ENCODE measurements at places on chromosomes 6 and 20. TPM values are rescaled to one million over a fixed set of nuclear protein-coding genes. Genes with fewer than 3 reads are reported as not detected.

DNA sequence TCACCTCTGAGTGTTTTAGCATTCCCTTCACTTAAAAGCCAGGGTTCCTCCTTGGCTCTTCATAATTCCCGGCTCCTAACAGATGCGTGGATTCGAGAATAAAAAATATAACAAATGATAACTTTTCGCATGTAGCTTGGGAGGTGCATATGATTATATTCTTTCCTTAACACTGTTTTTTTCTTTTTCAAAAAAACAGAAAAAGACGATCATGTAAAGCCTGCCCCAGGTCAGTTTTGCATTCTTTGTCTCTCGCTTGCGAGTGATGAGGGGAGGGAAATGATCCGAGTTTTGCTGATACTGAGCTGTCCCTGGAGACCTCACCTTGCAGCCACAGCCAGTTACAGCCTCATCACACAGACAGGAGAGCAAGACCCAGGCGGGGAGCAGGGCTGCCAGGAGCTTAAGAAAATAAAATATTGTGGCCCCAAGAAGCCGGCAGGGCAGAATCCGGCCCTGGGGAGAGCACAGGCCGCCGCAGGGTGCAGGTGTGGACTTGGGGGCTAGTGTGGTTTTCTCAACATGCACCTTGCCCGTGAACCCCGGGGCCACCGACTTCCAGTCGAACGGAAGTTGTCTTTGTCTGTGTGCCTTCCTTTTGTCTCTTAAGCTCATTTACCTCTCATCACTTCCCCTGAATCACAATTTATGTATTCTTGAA lies 301.8 kb downstream of the TAF4 start:
- no peak overlapping the region for H3K27ac ChIP-seq
- H3K36me3 ChIP-seq = no peaks in the 10 kb centered on the region
- H3K4me1 ChIP-seq = no peaks in the 10 kb centered on the region

GRCh38 chr6:113671421-113671820 lies 185.7 kb upstream of the MARCKS start:
- no peaks in the 10 kb centered on the region for H3K36me3 ChIP-seq
- no peaks in the 10 kb centered on the region for H3K4me1 ChIP-seq
- no peak for DNase-seq
- H3K27me3 ChIP-seq = peaks cover 1% of the 10 kb centered on the region
- H3K4me3 ChIP-seq = no peak overlapping the region

DNA sequence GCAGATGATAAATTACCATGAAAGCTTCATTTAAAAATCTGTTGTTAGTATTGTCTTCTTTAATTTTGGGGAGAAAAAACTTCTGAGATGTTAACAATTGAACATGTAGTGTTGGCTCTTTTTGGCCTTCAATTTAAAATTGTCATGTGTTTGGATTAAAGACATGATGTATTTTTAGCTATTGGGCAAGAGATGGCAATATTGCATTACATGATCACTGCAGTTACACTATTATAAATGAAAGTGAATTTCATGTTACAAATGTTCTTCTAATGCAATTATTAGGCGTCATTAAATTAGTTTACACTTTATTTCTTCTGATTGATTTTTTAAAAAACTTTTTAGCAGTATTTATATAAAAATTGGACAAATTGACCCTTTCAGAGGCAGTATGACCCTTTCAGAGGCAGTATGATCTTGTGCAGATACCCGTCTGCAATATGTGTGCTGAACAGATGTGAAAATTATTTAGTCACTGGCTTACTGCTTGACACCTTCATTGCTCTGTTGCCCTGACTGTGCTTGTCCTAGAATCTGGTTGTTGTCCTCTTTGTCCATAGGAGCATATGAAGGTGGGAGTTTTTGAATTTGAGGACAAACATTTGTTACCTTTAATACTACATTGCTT lies 25.8 kb downstream of the CDKAL1 start:
- no peak overlapping the region for H3K27ac ChIP-seq
- no peak for DNase-seq
- H3K4me1 ChIP-seq = peaks cover 11% of the 10 kb centered on the region
- no peaks in the 10 kb centered on the region for H3K27me3 ChIP-seq

WFDC11 gene
- not detected for total RNA-seq

DNA sequence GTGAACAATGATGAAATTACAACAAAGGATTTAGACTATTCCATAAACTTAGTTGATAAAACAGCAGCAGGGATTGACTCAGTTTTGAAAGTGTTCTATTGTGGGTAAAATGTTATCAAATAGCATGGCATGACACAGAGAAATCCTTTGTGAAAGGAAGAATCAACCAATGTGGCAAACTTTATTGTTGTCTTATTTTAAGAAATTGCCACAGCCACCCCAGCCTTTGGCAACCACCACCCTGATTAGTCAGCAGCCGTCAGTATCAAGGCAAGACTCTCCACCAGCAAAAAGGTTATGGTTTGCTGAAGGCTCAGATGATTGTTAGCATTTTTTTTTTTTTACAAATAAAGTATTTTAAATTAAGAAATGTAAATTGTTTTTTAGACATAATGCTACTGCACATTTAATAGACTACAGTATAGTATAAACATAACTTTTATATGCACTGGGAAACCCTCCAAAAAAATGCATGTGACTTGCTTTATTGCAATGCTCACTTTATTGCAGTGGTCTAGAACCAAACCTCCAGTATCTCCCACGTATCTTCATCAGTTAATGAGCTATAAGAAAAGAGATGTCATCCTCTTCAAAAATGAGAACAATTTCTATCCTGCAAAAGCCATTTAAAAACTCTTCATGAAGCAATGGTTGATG lies 162.7 kb downstream of the SOBP start:
- peaks cover 20% of the 10 kb centered on the region for H3K4me1 ChIP-seq
- no peaks in the 10 kb centered on the region for H3K36me3 ChIP-seq
- DNase-seq = no peak
- H3K27ac ChIP-seq = no peak overlapping the region

CCN6 gene
- not detected for total RNA-seq

- peaks cover 9% of the 10 kb centered on the region for H3K4me1 ChIP-seq
- no peaks in the 10 kb centered on the region for H3K36me3 ChIP-seq
- peak; percentile 70 for DNase-seq
- H3K4me3 ChIP-seq = peak within 1 kb of the TSS; percentile 86
- no peaks in the 10 kb centered on the region for H3K27me3 ChIP-seq
Observed at GRCh38 chr6:131135244-131136020, at the start of gene AKAP7. AKAP7 (plus strand) TSS chr6:131135467; CDS start chr6:131135764, 297 bp downstream.

DNA sequence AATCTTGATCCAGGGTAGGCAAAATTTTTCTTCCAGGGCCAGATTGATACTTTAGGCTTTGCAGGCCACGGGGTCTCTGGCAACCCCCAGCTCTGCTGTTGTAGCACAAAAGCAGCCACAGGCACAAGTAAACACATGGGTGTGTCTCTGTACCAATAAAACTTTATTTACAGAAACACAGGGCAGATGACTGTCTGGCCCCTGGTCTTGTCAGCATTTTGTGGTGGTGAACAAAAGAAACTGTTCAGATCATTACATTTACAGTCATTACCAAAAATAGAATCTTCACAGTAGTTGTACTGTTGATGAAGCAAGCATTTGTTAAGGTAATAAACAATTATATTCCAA lies 45.0 kb upstream of the KIF25 start:
- no peak for DNase-seq
- no peaks in the 10 kb centered on the region for H3K4me1 ChIP-seq
- H3K36me3 ChIP-seq = no peaks in the 10 kb centered on the region
- H3K27me3 ChIP-seq = no peaks in the 10 kb centered on the region
- no peak overlapping the region for H3K4me3 ChIP-seq

DNA sequence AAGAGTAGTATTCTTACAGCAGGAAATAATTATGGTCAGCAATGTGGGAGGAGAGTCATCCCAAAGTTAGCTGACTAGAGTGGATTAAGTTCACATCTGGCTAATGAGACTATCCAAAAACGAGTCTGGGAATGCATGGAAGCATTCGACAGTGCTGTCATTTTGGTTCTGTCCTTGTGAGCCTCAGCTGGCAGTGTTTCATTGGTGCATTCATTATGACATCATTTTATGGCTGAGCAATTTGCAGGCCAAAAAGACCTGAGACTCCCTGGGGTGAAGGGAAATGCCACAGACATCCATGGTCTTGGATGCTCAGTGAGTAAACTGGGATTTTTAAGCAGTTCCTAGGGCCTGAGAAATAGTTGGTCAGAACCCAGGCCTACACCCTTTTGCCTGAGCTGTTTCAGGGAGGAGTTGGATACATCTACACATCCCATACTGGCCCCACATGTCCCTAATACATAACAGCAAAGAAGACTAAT lies 196.4 kb upstream of the CCN2 start:
- H3K4me3 ChIP-seq = no peak overlapping the region
- no peaks in the 10 kb centered on the region for H3K36me3 ChIP-seq
- no peak for DNase-seq
- no peaks in the 10 kb centered on the region for H3K27me3 ChIP-seq
- H3K27ac ChIP-seq = no peak overlapping the region

GRCh38 chr6:6384520-6384919 lies 64.1 kb upstream of the F13A1 start:
- H3K36me3 ChIP-seq = no peaks in the 10 kb centered on the region
- H3K27me3 ChIP-seq = no peaks in the 10 kb centered on the region
- H3K4me1 ChIP-seq = peaks cover 6% of the 10 kb centered on the region
- H3K27ac ChIP-seq = no peak overlapping the region
- DNase-seq = no peak
- H3K4me3 ChIP-seq = no peak overlapping the region

TFAP2C gene
- not detected for total RNA-seq

GRCh38 chr20:37880726-37881591 lies 22.0 kb upstream of the VSTM2L start:
- no peaks in the 10 kb centered on the region for H3K36me3 ChIP-seq
- no peak for DNase-seq
- H3K27me3 ChIP-seq = no peaks in the 10 kb centered on the region
- H3K4me3 ChIP-seq = no peak overlapping the region

DNA sequence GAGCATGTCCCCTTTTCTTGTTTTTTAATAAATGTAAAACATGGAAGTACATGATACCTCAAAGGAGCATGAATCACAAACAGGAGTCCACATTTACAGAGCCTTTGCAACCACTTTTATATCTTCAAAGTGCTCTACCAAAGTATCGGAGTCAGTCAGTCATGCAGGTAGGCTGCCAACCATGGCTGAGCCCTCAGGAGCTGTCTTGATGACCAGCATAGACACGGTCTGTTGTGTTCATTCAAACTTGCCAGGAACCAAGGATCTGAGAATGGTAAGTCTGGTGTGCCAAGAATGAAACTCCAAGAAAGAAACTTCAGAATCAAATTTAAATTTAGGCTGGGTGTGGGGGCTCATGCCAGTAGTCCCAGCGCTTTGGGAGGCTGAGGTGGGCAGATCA lies 111.5 kb downstream of the SLC16A10 start:
- peaks cover 16% of the 10 kb centered on the region for H3K4me1 ChIP-seq
- no peak for DNase-seq
- H3K4me3 ChIP-seq = no peak overlapping the region
- no peak overlapping the region for H3K27ac ChIP-seq
- no peaks in the 10 kb centered on the region for H3K27me3 ChIP-seq

DNA sequence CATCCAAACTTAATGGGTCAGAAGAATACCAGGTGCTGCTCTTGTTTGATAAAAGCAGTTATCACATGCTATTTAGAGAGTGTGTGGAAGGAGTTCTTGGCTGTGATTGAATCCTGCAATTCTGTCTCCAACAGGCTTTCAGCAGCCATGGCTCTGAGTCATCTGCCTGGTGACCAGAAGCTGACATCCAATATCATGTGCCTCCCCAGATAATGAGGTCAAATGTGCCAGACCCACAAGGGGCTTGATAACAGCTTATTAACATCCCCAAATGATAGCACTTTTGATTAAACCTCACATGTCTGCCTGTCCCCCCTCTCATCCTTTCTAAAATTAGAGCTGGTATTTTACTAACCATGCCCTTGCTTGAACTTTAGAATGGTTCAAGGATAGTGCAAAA lies 175.7 kb upstream of the PLN start:
- DNase-seq = no peak
- peaks cover 6% of the 10 kb centered on the region for H3K36me3 ChIP-seq
- no peaks in the 10 kb centered on the region for H3K4me1 ChIP-seq
- no peak overlapping the region for H3K27ac ChIP-seq
- H3K27me3 ChIP-seq = no peaks in the 10 kb centered on the region

CPNE5 gene
- total RNA-seq = 1.2 TPM

DNA sequence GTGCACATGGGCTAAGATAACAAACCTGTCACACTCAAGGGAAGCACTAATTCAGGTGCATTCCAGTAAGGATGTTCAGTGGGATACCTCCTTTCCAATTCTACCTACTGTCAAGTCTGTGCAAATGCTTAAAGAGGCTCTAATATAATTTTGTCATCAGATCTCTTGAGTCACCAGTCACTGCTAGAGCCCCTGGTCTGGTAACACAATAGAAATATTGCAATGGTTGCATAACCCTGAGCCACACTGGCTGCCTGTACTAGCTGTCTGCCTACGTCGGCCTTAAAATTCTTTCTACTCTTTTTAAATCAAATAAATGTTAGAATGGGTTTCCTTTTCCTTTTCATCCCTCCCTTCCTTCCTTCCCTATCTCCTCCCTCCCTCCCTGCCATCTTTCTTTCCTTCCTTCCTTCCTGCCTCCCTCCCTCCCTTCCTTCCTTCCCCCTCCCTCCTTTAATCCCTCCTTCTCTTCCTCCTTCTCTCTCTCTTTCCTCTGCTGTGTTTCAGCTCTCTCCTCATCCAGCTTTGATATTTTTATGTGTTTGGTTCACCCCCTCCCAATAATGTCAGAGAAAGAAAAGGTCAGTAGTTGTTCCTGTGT lies 28.1 kb upstream of the OLIG3 start:
- H3K36me3 ChIP-seq = peaks cover 2% of the 10 kb centered on the region
- H3K27me3 ChIP-seq = peaks cover 28% of the 10 kb centered on the region

RNF39 gene
- total RNA-seq = not detected

GRCh38 chr6:150036081-150036480 lies 10.7 kb upstream of the RAET1L start:
- no peak overlapping the region for H3K27ac ChIP-seq
- H3K4me1 ChIP-seq = peaks cover 12% of the 10 kb centered on the region
- no peak overlapping the region for H3K4me3 ChIP-seq
- no peak for DNase-seq
- no peaks in the 10 kb centered on the region for H3K36me3 ChIP-seq

DNA sequence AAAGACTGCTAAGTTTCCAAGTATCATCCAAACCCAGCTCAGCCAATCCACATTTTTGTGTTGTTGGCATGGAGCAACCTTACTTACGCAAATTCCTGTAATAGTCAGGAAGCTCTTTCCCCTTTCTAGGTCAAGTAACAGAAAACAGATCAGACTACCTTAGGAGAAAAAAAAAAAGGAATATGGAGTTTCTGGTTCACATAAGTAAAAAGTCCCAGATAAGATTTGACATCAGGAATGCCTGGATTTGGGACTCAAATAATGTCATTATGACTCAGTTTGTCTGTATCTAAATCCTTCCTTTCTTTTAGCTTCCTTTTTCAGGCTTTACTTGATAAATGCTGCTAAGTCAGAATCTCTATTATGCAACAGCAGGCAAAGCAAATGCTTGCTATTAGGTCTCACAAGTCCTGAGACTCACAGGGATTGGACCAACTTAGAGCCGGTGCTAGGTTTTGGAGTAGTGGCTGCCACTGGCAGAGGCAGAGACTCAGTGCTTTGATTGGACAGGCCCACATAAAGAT lies 44.5 kb downstream of the NCOA7 start:
- H3K27ac ChIP-seq = no peak overlapping the region
- H3K4me3 ChIP-seq = no peak overlapping the region
- H3K36me3 ChIP-seq = peaks cover 7% of the 10 kb centered on the region
- DNase-seq = no peak
- no peaks in the 10 kb centered on the region for H3K27me3 ChIP-seq
- peaks cover 41% of the 10 kb centered on the region for H3K4me1 ChIP-seq

- no peak for DNase-seq
- peaks cover 86% of the 10 kb centered on the region for H3K4me1 ChIP-seq
- no peaks in the 10 kb centered on the region for H3K27me3 ChIP-seq
- peaks cover 74% of the 10 kb centered on the region for H3K36me3 ChIP-seq
Observed at GRCh38 chr6:90251295-90251992, 45.2 kb downstream of the BACH2 start.

Data from activated CD8-positive, alpha-beta T cell treated with anti-CD3 and anti-CD28 coated beads for 36 hours (primary cell).